ENCODE measurements at places on chromosomes 4 and X.

DNA sequence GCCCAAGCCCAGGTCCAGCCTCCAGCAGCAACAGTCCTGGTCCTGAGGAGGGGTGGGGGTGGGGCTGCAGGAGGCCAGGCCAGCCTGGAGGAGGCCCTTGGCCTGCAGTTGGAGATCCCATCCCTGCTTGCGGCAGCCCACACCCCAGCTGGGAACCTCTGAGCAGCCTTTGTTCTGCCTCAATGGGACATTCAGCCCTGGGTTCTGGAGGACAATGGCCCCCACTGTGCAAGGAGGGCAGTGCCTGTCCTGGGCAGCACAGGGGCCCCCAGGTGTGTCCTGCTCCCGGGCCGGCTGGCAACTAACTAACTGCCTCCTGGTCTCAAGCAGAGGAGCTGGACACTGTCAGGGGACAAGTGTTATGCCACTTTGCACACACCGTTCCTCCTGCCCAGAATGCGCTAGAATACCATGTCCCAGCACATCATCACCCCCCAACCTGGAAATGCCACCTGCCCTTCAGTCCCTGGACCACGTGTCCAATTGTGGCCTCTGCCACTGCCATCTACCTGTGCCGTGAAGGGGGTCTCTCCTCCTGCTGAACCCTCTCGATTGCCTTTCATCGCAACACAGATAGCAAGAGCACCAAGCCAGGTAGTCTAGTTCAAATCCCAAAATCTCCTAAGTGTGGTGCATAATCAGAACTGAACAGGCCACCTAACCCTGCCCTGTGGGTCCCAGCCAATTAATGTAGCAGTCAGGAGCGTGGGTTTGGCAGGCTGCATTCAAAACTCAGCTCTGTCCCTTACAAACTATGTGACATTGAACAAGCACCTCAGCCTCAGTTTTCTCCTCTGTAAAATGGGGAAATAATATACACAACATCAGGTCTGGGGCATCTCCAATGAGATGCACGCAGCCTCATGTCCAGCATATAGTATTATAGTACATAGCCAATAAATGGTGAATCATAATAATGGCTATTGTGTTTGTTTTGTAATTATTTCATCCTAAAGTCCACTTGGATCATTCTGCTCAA, 8.8 kb downstream of the PPP2R2C start:
- DNase-seq, result no peak

- DNase-seq, result no peak
Measured at GRCh38 chr4:162274354-162274753, 110.6 kb upstream of the FSTL5 start.

GRCh38 chrX:47706575-47706974, 47.6 kb upstream of the UXT start:
- no peak for DNase-seq

- DNase-seq, result peak; percentile 98
Measured at GRCh38 chr4:54064317-54065111, at the start of gene CHIC2. Gene CHIC2, minus strand, starts transcription at chr4:54064605. Its CDS starts 305 bp downstream, at chr4:54064300.

DNA sequence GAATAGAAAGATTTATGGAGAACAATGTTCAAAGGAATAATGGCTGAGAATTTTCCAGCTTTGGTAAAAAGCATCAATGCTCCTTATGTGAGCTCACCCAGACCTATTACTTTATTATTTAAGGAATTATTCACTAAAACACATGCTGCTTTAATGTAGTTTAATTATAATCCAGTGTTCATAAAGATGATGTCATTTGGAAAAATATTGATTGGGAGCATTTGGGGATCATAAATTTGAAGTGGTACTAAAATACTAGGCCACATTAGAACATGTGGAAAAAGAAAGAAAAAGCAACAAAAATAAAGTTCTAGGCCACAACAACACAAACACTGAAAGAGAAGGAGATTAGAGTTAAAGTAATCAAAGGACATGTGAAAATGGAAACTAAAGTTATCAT, 20.0 kb downstream of the SLC38A5 start:
- no peak for DNase-seq
